ENCODE measurements at places on chromosomes 2 and 18.

- no peak for DNase-seq
Observed at GRCh38 chr2:129459200-129459876, 520.1 kb upstream of the RAB6C start.

- no peak for DNase-seq
Observed at GRCh38 chr2:130981667-130982066, 111.6 kb downstream of the FAM168B start.

DNA sequence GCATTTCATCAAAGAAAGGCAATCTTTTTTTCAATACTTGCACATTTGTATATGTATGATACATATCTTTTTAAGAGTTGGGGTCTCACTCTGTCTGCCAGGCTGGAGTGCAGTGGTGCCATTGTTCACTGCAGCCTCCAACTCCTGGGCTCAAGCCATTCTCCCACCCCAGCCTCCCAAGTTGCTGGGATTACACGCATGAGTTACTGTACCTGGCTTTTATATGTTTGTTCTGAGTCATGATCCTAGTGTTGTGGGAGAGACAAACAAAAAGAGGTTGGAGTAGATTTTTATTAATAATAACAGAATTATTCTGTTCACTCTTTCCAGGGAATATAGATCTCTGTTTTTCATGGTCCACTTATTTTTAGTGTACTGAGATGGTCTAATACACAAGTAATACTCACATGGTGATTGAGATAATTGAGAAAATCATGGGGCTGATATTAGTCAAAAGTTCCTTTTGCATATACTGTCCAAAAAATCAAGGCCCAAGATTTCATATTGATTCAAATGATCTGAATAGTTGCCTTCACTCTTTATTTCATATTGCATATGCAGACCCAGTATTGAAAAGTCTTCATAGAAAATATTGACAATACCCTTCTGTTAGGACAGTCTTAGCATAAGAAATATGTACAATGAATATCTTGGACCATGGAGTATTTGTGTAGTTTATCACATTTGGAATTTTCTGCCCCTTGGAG, 138.3 kb downstream of the FMNL2 start:
- DNase-seq = no peak

DNA sequence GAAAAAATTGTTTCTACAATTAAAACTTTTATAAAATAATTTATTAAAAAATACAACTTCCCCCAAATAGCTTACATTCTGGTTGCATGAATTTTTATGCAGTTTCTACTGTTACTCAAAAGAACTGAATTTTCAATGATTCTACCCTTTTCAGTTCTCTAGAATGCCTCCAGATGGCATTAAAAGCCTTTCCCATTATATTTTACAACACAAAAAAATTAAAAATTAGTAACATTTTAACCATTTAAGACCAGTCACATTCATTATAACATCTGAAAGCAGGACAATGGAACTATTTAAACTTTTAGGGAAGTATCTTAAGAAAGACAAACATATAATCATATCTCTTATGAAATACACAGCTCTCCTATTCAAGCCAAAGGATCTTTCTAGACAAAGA, 236.0 kb upstream of the REV1 start:
- no peak for DNase-seq

DNA sequence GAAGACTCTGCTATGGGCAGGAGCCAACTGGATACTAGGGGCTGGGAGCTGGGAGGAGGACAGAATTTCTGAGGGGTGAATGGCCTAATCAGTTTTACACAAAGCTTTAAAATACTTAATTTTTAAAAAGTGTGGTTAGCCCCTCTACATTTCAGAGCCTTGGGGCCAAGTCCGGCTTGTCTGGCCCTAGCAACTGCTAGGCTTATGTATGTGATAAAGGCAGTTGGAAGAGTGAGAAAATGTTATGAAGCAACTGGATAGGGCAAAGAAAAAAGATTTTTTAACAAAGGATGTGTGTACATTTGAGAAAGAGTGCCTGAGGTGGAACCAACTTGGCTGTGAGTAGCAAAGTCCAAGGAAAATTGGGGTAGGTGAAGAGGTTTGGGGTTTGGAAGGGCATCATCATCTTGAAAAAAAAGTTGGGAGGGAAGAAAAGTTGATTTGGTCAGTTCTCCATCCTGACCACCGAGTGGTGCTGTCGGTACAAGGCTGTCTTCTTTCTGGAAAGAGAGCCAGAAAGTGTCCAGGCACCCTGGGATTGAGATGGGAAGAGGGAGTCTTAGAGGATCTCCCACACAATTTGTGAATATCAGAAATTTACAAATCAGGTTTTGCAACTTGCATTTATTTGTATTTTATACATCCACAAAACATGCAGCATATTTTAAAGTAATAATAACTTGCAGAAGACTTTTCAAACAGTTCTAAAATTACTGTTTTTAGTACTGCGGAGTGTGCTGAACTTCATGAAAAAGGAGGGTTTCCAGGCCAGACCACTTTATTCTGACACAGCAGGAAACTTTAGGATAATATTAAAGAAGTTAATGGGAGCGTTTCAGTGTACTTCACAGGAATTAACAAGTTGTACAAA, 10.5 kb upstream of the CDK15 start:
- DNase-seq = no peak

GRCh38 chr2:48874282-48874681, 118.8 kb upstream of the LHCGR start:
- no peak for DNase-seq

DNA sequence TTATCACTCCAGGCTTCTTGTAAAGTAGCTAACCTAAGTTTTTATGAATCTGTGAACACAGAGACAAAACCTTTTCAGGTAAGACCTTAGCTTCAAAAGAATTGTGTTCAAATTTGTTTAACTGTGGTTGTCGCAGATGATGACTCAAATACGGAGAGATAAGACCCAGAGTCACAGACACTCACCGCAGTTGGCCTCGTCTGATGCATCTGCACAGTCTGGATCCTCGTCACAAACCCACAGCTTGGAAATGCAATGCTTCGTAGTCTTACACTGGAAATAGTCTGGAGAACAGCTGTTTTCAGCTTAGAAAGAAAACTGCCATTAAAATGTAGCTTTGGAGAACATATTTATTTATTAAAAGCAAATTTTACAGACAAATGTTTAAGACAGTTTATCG, 1662.1 kb upstream of the NXPH2 start:
- DNase-seq = no peak

DNA sequence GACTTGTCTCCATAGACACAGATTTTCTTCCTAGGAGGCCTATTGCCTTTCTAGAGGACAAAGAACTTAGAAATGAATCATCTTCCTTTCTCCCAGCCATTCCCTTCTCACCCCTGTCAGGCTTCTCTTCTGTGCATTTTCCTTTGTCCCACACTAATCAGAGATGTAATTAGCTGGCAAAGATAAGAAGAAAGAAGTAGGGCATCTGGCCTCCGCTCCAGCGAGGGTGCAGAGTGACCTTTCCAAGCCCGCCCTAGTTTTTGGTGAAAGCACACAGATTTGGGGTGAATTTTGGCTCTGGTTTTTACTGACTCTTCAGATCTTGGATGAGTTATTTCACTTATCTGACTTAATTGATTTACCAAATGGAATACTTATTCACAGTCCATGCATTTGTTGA, 626.5 kb downstream of the ZEB2 start:
- no peak for DNase-seq

DNA sequence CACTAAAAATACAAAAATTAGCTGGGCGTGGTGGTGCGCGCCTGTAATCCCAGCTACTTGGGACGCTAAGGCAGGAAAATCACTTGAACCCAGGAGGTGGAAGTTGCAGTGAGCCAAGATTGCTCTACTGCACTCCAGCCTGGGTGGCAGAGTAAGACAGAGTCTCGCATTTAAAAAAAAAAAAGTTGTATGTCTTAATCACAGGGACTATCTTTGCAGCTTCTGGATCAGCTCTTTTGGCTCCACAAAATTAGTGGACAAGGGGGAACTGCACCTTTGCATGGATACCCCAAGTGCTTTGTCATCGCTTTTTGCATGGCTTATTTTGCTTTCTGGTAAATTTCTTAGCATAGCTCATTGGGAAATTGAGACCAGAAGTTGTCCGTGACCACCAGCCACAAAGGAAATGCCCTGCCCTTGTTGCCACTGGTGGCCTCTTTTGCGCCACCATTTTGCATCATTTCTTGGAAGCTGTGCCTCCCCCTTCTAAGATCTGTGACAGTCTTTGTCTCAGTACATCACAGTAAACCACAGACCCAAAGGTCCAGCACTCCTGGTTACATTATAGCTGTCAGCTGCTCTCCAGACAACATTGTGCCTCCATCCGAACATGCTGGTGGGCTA, 43.9 kb upstream of the PCBP1 start:
- DNase-seq = no peak

GRCh38 chr2:16244966-16245320, 304.6 kb downstream of the MYCN start:
- no peak for DNase-seq

DNA sequence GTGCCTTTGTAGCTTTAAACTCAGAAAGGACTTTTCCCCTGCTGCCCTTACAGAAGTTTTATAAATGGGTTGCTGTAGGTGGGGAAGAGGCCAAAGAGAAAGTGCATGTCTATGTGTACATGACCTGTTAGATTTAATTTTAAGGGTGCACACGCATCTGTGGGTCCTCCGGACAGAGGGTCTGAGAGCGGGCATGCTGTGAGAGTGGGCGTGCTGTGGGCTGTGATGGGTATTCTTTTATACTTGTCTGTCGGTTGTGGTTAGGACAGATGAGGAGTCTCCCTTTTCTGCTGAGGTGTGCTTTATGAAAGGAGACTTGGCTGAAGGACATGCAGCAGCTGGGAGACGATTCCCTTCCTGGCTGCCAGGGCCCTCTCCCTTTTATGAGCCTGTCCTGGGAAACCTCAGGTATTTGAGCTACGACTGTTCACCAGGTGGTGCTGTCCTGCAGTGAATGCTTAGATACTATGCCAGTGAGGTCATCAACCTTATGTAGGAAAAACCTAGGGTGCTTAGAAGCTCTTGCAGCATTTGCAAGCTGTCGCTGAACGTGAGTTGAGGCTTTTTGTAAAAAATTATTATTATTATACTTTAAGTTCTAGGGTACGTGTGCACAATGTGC, 67.5 kb downstream of the TANC1 start:
- no peak for DNase-seq

DNA sequence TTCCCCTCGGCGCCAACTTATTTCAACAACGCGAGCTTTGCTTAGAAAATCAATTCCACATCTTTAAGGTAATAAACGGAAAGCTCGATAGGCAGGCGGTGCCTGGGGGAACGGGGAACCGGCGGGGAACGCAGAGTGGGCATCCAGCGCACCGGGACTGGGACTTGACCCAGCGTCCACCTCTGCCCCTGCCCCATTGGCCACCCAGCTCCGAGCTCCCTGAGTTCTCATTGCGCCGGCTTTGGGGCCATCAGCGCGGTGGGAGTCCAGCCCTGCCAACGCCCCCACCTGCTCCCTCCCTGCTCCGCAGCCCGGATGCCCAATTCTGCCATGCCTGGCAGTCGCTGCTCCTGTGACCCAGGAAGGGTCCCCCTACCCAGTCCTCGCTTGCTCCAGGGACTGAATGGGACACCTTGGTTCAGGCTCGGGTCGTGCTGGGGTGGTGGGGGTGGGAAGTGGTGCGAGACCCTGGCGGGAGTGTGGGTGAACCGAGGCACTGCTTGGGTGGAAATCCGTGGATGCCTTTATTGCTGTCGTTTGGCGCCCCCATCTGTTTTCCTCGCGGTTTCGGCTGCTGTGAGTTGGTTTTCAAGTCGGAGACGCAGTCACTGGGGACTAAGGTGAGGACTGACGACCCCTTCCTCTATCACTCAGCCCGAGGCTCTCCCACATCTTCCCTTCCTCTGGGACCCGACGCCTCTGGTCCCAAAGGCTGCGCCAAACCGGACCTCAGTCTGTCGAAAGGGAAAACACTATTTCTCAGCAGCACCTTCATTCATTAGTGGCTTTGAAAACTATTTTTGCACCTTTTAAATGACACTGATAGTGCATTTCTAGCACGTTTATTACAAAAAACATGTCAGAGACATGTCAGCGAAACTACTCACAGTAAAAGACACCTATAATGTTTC, 2.4 kb upstream of the EVX2 start:
- no peak for DNase-seq

GRCh38 chr2:36513661-36514060, 84.3 kb downstream of the FEZ2 start:
- DNase-seq = no peak

DNA sequence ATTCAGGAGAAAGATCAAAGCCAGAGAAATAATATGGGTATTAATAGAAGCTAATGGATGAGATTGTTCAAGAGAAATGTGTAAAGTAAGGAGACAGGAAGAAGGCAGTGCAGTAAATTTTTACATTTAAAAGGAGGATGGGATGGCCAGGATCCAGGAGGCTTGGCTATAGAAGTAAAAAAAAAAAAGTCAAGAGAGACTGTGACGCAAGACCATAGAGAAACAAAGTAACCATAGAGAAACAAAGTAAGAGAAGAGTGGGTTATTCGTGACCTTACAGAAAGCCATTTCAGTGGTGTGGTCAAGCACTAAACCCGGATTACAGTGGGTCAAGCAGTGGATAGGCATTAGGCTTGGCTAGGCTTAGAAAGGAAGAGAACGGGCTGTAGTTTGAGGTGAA, 10.5 kb upstream of the FAM171B start:
- no peak for DNase-seq

DNA sequence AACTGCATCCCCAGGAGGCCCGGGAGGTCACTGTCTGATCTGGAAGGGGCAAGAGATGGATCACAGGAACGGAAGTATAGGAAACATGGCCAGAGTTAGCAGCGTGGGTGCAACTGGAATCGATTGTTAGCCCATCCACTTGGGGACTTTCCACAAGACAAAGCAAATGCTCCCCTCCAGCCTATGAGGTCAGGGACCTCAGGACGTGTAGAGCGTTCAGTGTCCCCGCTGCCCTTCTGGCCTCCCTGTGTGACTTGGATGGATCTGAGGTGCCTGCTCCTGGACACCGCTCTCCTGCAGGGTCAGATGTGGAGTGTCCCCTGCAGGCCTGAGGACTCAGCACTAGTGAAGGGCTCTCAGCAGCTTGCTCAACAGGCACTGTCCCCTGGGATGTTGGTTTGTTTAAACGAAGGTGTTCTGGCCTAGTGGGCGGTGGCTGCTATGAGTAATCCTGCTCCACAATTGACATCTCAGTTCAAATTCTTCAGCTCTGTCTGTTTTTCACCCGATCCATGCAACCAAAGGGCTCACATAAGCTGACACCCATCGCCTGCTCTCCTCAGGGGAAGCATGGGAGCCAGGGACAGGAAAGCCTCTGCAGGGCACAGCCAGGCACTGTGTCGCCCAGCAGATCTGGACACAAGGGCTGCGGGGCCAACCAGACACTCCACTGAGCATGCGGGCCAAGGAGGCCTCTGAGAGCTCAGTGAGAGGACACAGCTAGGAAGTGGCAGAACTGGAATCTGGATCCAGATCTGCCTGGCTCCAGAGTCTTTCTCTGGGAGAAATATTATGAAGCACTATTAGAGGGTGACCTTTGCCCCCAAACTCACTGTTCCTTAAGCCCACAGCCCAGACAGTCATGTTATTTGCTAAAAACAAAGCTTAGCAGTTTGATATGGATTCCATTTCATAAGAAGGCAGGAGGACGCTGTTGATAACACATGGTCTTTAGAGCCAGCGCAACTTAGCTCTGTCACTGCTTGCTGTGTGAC, 78.5 kb downstream of the RHOB start:
- no peak for DNase-seq

- DNase-seq = no peak
Observed at GRCh38 chr18:8139891-8140406, 469.3 kb upstream of the RAB12 start.

GRCh38 chr2:74562126-74562775, 7.7 kb downstream of the DOK1 start:
- no peak for DNase-seq

GRCh38 chr18:35623255-35623654, 41.7 kb downstream of the GALNT1 start:
- DNase-seq = no peak

- no peak for DNase-seq
Observed at GRCh38 chr18:40984856-40985255, 970.2 kb upstream of the PIK3C3 start.

Data from stimulated activated CD4-positive, alpha-beta T cell treated with anti-CD3 and anti-CD28 coated beads, Interleukin-15, amount 100 ng/mL, for 1 hour (primary cell).